ENCODE measurements at places on chromosomes 11 and 22.
A peak's percentile ranks its signal among the peaks of the same experiment; 100 is the strongest.

GRCh38 chr11:117734601-117735024 lies 62.4 kb downstream of the DSCAML1 start:
- no peak for DNase-seq

DNA sequence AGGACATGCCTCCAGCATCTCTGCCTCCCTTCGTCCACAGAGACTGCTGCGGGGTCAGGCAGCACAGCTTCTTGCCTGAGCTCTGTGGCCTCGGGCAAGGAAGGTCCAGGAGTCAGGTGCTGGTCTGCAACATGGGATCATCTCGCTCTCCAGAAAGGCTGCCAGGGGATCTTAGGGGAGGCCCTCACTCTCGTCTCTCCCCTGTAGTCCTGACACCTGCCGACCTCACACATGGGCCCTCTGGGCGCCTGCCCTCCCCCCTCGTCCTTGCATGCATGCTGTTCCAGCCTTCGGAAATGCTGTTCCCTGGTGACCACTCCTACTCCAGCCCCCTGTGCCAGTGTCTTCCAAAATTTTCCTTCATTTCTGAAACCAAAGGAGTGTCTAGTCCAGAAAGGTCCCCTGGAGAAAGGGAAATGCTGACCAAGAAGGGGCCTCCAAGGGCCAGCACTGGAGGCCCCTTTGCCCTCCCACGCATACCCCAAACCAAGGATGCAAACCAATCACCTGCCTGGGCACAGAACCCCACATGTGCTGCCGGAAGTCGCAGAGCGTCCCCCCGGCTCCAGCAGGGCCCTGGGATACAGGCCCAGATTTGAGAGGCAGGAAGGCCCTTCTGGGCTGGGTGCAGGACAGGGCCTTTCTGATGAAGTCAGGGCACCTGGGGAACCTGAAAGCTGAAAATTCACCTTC lies 41.0 kb downstream of the IGF2 start:
- DNase-seq: no peak

DNA sequence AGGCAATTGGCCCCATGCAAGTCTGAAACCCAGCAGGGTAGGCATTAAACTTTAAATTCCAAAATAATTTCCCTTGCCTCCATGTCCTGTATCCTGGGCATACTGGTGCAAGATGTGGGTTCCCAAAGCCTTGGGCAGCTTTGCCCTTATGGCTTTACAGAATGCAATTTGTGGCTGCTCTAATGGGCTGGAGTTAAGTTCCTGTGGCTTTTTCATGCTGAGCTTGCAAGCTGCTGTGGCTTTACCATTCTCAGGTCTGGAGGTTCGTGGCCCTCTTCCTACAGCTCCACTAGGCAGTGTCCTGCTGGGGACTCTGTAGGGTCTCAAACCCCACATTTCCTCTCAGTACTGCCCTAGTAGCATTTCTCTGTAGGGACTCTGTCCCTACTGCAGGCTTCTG lies 15.0 kb upstream of the BIRC3 start:
- no peak for DNase-seq

- DNase-seq: no peak
Observed at GRCh38 chr11:132994966-132995365, 537.3 kb downstream of the OPCML start.

- peak; percentile 56 for DNase-seq
Observed at GRCh38 chr11:117814766-117815261, 9.7 kb downstream of the FXYD2 start.

DNA sequence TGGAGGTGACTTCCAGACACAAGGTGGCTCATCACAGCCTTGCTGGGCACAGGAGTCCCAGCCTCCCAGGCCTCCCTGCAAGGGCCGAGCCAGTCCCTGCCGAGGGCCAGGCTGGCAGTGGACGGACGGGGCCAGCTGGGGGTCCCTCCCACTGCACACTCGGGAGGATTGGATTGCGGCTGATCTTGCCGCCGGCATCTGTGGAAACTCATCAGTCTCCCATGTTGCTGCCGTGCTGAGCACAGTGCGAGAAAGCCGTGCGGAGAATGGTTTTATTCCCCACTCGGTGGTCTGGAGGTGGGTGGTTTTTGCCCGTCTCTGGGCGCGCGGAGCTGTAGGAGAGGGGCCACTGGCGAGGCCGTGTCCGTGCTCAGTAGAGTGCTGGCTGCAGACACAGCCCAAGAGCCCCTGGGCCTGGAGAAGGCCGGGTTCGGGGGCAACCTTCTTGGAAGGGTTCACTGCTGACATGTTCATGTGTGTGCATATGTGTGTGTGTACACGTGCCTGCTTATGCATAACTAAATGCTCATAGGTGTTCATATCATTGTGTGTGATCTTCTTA lies 1246.4 kb downstream of the BRD1 start:
- DNase-seq: no peak

GRCh38 chr11:117525866-117526542 lies 198.3 kb downstream of the CEP164 start:
- DNase-seq: no peak

DNA sequence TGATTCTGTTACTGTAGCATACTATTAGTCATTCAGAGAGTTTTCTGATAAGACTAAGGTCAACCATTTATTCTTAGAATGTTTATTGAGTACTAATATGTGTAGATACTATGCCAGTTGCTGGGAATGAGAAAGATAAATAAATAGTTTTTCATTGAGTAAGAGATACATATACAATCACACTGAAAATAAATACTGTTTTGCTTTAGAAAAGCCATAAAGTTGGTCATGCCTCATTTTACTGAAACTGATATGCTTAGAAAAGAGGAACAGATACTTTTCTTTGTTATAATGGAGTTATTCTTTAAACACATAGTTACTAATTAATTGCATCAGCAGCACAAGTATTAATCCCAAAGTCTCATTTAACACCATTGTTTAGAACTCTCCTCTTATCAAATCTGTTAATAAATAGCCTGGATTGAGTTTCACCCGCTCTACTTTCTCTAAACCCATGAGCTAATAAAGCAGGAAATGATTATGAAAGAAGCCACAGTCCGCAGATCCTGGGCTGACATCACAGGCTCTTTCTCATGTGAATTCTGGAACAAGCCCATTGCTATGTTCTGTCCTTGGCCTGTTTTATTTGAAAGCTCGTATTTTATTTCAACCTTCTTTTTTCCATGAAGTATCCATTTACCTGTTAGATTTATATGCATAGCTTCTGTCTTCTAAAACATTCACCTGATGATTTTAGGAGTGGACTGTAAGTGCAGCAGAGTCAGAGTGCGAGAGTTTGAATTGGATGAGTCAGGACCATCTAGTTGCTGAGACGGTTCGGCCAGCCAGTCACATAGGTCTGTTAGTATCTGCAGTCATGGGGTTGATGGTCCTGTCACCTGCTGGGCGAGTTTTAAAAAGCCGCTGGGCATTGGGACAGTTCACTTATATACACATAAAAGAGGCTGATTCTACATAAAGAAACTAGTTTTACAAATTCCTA lies 35.5 kb downstream of the PIWIL4 start:
- DNase-seq: peak; percentile 1

DNA sequence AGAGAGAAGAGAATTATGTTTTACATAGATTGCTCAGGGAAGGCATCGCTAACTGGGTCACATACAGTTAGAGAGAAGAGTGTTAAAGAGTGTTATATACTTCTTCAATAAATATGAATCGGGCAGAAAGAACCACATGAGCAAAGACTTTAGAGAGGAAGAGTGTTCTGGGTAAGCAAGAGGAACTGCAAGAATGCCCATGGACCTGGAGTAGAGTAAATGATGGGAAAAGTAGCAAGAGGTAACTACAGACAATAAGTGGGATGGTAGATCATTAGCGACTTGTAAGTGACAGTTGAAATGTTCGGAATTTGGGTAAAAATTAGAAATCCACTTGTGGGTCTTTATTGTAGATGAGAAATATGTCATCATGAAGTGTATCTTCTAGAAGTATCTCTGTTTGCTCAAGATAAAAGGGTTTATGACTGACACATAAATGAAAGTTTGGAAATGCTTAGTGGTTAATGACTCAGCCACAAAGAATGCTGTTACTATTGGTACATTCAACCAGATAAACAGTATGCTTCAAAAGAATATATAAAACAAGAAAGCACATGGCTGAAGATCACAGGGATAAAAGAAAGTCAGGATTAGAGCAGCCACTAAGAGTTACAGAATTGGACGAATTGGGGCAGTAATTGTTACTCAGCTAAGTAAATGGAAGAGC lies 229.3 kb downstream of the CASP12 start:
- no peak for DNase-seq

DNA sequence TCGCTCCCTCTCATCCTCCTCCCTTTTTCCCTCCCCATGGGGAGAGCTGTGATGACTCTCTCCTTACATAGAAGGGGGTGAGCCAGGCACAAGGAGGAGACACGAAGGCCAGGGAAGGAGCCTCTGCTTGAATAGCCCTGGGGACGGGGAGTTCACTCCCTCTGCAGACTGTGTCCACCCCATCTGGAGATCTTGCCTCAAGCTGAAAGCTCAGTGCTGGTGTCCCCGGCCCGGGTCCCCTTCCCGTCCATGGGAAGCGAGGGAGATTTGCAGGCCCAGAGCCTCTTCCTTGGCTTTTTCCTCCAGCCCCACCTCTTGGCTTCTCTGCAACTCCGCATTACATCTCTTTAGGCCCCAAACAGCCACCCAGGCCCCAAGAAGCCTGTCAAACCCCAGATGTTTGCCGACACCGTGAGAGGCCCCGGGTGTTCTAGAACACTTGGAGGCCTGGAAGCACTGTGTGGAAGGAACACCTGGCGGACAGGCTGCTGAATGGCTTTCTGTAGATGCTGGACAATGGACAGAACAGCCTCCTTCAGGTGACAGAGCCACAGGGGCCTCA lies 32.3 kb downstream of the LINC01488 start:
- no peak for DNase-seq

DNA sequence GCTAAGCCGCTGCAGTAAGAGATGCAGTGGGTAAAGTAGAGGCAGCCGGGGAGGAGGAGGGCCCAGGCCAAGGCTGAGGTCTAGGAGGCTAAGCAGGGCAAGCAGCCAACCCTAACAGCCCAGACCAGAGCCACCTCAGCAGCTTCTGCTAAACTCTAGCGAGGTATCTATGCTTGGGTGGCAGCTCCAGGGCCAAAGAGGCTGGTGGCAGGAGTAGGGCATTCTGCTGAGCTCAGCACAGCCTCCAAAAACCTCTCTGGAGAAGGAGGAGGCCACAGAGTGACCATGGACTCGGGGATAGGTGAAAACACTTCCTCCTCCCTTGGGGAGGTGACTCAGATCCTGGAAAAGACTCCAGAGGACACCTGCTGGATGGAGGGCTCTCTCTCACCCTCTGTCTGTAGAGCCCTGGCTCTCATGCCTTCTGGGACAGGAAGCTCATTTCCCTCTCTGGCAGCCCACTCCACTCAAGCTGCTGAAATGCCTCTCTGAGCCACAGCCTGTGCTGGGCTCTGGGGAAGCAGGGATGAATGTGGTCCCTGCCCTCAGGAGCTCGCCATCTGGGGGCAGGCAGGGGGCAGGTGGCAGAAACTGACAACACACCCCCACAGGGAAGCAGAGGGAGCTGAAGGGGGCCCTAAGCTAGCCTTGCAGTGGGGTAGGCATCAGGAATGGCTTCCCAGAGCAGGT lies 16.5 kb upstream of the TPBGL start:
- no peak for DNase-seq

- DNase-seq: no peak
Observed at GRCh38 chr11:88538098-88538497, 200.6 kb upstream of the CTSC start.

- no peak for DNase-seq
Observed at GRCh38 chr11:116724813-116725212, 48.0 kb downstream of the BUD13 start.

- DNase-seq: no peak
Observed at GRCh38 chr11:2968341-2968900, 23.7 kb downstream of the NAP1L4 start.

DNA sequence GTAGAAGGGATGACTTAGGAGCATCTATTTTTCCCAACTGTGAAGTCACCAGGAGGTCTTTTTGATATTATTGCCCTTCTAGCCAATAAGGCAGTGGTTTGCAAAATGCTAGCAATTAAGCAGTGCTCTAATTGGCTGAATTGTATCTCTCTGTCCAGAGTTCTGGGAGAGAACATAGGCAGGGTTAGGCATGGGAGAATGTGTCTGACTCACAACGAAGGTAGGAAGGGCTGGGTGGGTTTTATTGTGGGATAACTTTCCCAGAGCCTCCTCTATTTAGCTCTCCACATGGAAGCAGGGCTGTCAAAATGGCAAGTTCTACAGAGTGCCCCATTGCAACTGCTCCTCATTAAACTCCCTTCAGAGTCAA lies 415.9 kb upstream of the CADM1 start:
- DNase-seq: no peak

DNA sequence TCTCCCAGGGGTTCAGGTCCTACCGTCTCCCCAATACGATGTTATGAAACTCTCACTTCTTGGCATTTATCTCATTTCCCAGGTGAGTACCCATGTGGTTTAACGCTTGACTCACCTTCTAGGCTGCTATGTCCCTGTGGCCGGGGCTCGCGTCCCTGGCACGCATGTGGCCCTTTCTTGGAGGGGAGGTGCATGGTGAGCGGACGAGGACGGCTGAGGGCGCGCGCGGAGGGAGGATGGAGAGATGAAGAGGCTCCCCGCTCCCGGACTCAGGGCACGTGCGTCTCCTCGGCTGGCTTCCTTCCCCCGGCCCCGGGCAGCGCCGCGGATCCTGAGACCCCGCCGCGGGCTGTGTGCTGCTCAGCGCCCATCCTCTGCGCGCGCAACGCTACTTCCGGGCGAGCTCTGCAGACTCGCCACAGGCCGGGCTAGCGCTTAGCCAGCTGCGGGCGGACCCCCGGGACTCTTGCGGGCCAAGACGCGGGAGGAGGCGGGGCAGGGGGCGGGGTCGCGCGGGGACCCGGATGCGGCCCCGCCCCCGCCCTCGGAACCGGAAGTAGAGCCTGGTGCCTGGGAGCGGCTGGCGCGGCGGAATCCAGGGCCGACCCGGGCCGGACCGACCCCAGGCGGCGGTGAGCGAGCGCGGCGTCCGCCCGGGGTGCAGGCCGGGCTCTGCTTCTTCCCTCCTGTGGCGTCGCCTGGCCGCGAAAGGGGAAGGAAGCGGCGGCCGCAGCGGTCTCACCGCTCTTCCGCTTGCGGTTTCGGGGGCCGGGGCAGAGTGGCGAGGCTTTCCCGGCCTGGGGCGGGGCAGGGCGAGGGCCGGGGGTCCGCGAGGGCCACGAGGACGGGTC lies at the start of gene CTTN:
TSS of gene CTTN (plus strand) at position 547 of the 851 bp plus-strand sequence. CDS start 8,769 bp downstream, outside the sequence.
- DNase-seq: peak; percentile 82

GRCh38 chr11:702462-703461 lies 3.3 kb upstream of the EPS8L2 start:
- DNase-seq: no peak

DNA sequence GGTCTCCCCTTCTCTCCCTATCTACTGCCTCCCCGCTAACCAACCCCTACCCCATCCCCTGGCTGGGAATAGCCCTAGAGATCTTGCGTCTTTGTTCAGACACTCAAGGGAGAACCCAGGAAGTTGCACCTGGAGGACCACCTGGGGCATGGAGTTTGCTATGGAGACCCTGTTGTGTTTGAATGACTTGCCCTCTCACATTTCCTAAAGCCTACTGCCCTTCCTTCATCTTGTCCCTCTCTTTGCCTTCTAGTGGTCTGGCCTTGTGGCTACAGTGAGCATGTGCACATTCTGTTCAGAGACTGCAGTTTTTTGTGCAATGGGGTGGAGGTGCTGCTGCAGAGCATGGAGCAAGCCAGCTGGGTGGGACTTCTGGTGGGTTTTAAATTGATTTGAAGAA lies 42.5 kb downstream of the ZNRF3 start:
- DNase-seq: no peak
